Natural killer cell (primary cell): ENCODE measurements at places on chromosomes 16 and 17. TPM values are rescaled to one million over a fixed set of nuclear protein-coding genes. Genes with fewer than 3 reads are reported as not detected.

The GRN gene
- 42.4 TPM for total RNA-seq

The NPLOC4 gene
- 96.2 TPM for total RNA-seq

The KRT40 gene
- total RNA-seq = not detected

The MT4 gene
- not detected for total RNA-seq

The ZG16 gene
- total RNA-seq = not detected

GRCh38 chr16:50709061-50709684 lies 15.8 kb downstream of the NOD2 start:
- H3K4me1 ChIP-seq = peaks cover 24% of the 10 kb centered on the region
- no peak for DNase-seq
- H3K36me3 ChIP-seq = peaks cover 4% of the 10 kb centered on the region
- H3K27me3 ChIP-seq = no peaks in the 10 kb centered on the region
- no peak overlapping the region for H3K27ac ChIP-seq
- no peak overlapping the region for H3K4me3 ChIP-seq

GRCh38 chr17:73800893-73801292 lies 156.6 kb upstream of the SDK2 start:
- no peaks in the 10 kb centered on the region for H3K36me3 ChIP-seq
- H3K27ac ChIP-seq = no peak overlapping the region
- no peak overlapping the region for H3K4me3 ChIP-seq
- no peak for DNase-seq
- H3K27me3 ChIP-seq = no peaks in the 10 kb centered on the region

GRCh38 chr17:1390432-1391367 lies 9.3 kb downstream of the YWHAE start:
- H3K27ac ChIP-seq = no peak overlapping the region
- H3K4me3 ChIP-seq = no peak overlapping the region
- peaks cover 54% of the 10 kb centered on the region for H3K4me1 ChIP-seq
- H3K36me3 ChIP-seq = no peaks in the 10 kb centered on the region
- H3K27me3 ChIP-seq = no peaks in the 10 kb centered on the region

GRCh38 chr16:1044460-1045309 lies 27.9 kb upstream of the SSTR5 start:
- H3K36me3 ChIP-seq = no peaks in the 10 kb centered on the region
- no peaks in the 10 kb centered on the region for H3K27me3 ChIP-seq
- H3K27ac ChIP-seq = no peak overlapping the region
- no peak overlapping the region for H3K4me3 ChIP-seq
- H3K4me1 ChIP-seq = peaks cover 2% of the 10 kb centered on the region
- no peak for DNase-seq

- peaks cover 35% of the 10 kb centered on the region for H3K4me1 ChIP-seq
- H3K36me3 ChIP-seq = peaks cover 8% of the 10 kb centered on the region
- DNase-seq = peak; percentile 87
Observed at GRCh38 chr17:35486920-35487732, 38.6 kb upstream of the SLFN13 start.

GRCh38 chr17:4822835-4823234 lies 10.3 kb upstream of the MINK1 start:
- no peaks in the 10 kb centered on the region for H3K36me3 ChIP-seq
- no peak overlapping the region for H3K27ac ChIP-seq
- H3K4me1 ChIP-seq = no peaks in the 10 kb centered on the region
- no peak overlapping the region for H3K4me3 ChIP-seq
- DNase-seq = no peak

GRCh38 chr16:8673611-8674412 lies 605 bp upstream of the ABAT start:
- H3K4me1 ChIP-seq = peaks cover 20% of the 10 kb centered on the region
- DNase-seq = no peak
- H3K4me3 ChIP-seq = peak overlapping the region; percentile 63
- no peaks in the 10 kb centered on the region for H3K27me3 ChIP-seq
- H3K27ac ChIP-seq = no peak overlapping the region

DNA sequence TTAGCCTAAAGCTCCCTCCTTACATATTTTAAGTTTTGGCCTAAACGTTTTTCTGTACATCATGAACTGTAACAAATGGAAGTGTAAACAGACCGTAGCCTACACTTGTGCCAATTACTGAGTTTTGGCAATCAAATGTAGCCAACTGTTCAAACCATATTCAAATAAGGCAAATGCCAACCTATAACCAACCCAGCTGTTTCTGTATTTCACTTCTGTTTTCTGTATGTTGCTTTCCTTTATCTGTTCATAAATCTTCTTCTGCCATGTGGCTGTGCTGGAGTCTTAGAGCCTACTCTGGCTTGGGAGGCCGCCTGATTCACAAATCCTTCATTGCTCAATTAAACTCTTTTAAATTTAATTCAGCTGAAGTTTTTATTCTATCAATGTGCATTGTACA lies 6.9 kb upstream of the C16orf78 start:
- H3K27me3 ChIP-seq = no peaks in the 10 kb centered on the region
- DNase-seq = no peak
- no peak overlapping the region for H3K4me3 ChIP-seq

- H3K36me3 ChIP-seq = no peaks in the 10 kb centered on the region
- no peak overlapping the region for H3K27ac ChIP-seq
- no peaks in the 10 kb centered on the region for H3K4me1 ChIP-seq
- no peaks in the 10 kb centered on the region for H3K27me3 ChIP-seq
- DNase-seq = no peak
- H3K4me3 ChIP-seq = no peak overlapping the region
Observed at GRCh38 chr17:72535346-72535745, 414.5 kb downstream of the SOX9 start.

GRCh38 chr17:83057793-83058265 lies 21.6 kb upstream of the METRNL start:
- H3K27ac ChIP-seq = no peak overlapping the region
- peak; percentile 13 for DNase-seq
- no peak overlapping the region for H3K4me3 ChIP-seq
- no peaks in the 10 kb centered on the region for H3K27me3 ChIP-seq

DNA sequence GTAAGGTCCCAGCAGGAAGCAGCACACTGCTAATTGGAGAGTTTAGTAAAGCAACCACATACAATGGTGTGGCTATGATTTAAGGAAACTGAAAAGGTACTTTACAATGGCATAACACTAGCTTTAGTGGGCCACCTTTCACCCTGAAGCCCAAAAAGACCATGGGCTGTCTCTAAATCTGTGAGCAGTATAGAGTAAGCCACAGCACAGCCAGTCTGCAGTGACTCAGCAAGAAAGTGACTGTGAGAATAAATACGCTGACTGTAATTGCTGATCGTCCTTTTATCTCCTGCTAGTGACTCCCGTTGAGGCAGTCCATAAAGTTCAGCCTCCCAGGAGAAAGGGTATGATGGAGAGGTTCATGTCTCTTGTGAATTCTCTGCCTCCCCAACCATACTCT lies 679.8 kb upstream of the KIF2B start:
- no peak overlapping the region for H3K27ac ChIP-seq
- no peaks in the 10 kb centered on the region for H3K4me1 ChIP-seq
- H3K36me3 ChIP-seq = no peaks in the 10 kb centered on the region
- DNase-seq = no peak
- no peak overlapping the region for H3K4me3 ChIP-seq

DNA sequence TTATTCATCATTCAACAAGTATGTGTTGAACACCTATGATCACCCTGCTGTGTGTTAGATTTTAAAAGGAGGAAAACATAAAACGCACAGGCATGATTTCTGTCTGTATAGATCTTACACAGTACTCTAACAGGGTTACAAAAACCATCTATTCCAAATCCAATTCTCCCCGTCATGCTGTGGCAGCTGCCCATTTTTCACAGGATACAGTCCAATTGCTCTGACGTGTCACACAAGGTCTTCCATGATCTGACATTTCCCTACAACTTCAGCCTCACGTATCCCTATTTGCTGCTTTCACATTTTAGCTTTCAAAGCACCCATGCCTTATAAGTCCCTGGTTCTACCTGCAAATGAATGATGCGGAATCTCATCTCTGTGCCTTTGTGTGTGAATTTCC lies 67.0 kb upstream of the CNTNAP4 start:
- DNase-seq = no peak
- no peak overlapping the region for H3K27ac ChIP-seq
- H3K4me3 ChIP-seq = no peak overlapping the region
